ENCODE measurements at places on chromosomes 1 and 21.

GRCh38 chr1:204828352-204828850 is 42.3 kb upstream of the NFASC start:
- DNase-seq, result peak; percentile 23

GRCh38 chr1:61083013-61083806 is 849 bp downstream of the NFIA start:
- no peak for DNase-seq

DNA sequence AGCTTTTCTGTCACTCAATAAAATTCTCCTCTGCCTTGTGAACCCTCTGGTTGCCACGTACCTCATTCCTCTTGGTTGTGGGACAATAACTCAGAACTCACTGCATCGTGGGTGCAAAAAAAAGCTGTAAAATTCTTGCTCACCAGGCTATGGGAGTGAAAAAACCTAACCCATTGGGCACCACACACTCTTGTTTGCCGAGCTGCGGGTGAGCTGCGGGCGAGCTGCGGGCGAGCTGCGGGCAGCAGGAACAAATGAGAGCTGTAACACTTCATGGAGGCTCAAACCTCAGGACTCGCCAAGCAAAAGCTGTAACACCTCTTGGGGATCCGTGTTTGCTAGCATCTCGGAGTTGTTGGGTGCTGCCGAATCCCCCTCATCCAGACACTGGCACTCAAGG is 641.3 kb upstream of the CHRM3 start:
- no peak for DNase-seq

- DNase-seq, result no peak
Measured at GRCh38 chr1:226489718-226490425, 58.7 kb upstream of the STUM start.

GRCh38 chr1:226677027-226678020 is 61.8 kb downstream of the ITPKB start:
- DNase-seq, result peak; percentile 40

- no peak for DNase-seq
Measured at GRCh38 chr21:42027085-42027821, 17.1 kb upstream of the ZBTB21 start.

GRCh38 chr1:185846672-185847444 is 112.7 kb downstream of the HMCN1 start:
- DNase-seq, result no peak

DNA sequence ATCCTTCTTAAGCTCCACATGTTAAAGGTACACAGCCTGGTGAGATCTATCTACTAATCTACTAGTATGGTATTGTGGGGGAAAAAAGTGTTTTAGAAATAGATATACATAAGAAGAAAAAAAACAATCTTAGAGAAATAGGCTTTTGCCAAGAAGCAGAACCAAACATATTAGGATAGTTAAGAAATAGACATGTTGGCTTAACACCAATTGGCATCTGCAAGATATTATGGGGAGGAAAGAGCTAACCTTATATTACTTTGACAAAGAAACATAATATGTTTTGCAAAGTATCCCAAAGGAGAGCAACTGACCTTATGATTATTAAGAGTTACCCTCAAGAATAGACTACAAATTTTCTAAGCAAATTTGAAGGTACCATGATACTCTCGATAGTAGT is 202.9 kb downstream of the BRINP3 start:
- DNase-seq, result no peak

DNA sequence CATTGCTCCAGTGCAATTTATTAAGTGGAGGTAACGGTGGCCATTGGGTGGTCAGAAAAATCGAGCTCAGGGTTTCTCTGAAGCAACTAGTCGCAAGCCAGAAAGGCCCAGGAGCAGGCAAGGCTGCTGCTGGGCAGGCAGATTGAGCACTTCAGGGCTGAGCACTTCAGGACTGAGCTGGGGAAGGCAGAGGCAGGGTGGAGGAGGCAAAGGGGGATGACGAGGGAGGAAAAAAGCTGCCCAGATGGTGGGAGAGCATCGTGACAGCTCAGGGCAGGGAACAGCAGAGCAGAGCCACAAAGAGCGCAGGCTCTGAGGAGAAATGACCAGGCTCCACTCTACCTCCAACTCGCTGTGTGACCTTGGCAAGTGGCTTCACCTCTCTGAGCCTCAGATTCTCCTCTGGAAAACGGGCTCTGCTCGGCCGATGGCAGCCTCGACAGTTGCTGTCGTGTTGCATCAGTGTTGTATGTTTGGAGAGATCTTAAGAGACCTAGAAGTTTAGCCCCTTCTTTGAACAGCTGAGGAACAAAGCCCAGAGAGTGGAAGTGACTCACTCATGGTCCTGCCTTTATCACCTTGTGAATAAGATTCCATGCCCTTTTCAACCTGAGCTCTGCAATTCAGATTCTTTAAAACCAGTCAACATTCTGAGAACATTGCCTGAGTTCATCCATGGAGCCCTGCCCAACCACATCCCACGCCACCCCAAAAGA is 141.4 kb downstream of the SYF2 start:
- no peak for DNase-seq

GRCh38 chr1:200874694-200875093 is 1.9 kb downstream of the GPR25 start:
- no peak for DNase-seq

DNA sequence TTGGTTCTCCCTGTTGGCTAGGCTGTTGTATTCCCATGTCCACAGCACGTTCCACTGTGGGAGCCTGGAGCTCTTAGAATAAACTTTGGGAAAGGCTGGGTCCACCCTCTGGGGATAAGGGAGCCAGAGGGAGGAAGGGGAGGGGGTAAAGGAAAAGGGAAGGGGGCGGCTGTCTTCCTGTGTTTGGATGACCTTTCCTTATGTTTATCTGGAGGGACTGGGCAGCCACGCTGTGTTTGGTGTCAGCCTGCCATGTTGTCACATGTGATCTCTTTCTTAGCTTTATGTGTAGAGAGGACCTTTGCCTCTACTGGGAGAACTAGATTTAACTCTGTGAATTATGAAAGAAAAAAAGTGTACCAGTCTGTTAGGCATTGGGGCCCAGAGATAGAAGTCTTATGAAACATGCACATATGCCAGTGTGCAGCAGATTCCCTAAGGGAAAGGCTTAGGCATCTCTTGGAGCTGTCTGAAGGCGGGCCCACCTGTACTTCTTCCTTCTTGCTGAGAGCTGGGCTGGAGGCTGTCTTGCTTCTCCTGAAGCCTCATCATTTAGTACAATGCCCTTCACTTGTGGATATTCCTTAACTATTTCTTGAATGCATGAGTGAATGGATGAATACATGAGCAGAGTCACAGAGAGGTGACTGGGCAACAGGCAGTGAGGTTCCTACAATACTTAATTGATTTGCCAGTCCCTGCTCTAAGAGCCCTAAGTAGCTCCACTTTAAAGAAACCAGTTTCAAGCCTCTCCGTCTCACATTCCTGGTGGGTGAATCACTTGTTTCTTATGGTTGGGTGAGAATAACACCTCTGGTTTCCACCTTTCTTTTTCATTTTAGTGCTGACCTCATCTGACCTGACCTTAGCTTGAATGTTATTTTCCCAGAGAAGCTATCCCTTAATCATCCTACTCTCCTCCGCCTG is 62.5 kb upstream of the ARHGAP29 start:
- no peak for DNase-seq

GRCh38 chr1:58162952-58163550 is 383.5 kb downstream of the OMA1 start:
- DNase-seq, result peak; percentile 55

GRCh38 chr1:82197606-82198005 is 396.9 kb downstream of the ADGRL2 start:
- DNase-seq, result no peak

DNA sequence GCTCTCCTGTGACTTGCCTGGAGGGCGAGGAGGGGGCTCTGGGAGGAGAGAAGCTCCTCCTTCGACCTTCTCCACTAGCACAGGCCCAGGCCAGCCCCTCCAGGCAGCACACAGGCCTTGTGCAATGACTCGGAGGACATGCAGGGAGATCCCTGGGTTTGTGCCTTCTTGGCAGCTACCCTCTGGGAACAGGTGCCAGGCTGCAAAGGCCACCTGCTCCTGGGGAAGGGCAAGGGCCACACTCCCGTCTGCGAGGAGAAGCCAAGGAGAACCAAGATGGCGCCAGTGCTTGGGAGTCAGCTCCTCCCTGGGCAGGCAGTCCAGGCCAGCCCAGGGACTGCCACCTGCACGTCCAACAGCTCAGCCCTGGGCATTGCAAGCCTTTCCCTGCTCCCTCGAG is 15.3 kb downstream of the CASZ1 start:
- no peak for DNase-seq

DNA sequence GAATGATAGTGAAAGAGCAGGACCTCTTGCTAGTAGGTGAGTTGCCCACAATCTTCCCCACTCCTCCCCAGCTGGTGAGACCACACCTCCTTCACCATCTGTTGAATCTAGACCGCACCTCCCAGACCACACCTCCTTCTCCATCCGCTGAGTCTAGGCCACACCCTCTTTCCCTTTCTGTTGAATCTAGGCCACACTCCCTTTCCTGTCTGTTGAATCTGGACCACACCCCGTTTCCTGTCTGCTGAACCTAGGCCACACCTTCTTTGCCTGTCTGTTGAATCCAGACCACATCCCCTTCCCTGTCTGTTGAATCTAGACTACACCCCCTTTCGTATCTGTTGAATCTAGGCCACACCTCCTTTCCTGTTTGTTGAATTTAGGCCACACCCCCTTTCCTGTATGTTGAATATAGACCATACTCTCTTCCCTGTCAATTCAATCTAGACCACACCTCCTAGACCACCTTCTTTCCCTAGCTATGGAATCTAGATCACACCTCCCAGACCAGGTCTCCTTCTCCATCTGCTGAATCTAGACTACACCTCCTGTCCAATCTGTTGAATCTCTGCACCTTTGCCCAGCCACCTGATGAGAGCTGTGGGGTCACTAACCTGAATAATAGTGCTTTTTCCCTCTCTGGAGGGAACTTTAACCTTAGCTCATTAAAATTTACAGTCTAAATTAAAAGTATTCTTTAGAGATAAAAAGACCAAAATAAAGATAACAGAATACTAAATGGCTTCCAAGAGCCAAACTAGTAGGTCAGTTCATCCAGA is 116.3 kb downstream of the DAB1 start:
- no peak for DNase-seq

- no peak for DNase-seq
Measured at GRCh38 chr21:42026082-42026435, 15.9 kb upstream of the ZBTB21 start.

- DNase-seq, result no peak
Measured at GRCh38 chr1:174399211-174399610, 48.6 kb upstream of the GPR52 start.

GRCh38 chr1:175874081-175874480 is 130.7 kb upstream of the TNR start:
- DNase-seq, result no peak

DNA sequence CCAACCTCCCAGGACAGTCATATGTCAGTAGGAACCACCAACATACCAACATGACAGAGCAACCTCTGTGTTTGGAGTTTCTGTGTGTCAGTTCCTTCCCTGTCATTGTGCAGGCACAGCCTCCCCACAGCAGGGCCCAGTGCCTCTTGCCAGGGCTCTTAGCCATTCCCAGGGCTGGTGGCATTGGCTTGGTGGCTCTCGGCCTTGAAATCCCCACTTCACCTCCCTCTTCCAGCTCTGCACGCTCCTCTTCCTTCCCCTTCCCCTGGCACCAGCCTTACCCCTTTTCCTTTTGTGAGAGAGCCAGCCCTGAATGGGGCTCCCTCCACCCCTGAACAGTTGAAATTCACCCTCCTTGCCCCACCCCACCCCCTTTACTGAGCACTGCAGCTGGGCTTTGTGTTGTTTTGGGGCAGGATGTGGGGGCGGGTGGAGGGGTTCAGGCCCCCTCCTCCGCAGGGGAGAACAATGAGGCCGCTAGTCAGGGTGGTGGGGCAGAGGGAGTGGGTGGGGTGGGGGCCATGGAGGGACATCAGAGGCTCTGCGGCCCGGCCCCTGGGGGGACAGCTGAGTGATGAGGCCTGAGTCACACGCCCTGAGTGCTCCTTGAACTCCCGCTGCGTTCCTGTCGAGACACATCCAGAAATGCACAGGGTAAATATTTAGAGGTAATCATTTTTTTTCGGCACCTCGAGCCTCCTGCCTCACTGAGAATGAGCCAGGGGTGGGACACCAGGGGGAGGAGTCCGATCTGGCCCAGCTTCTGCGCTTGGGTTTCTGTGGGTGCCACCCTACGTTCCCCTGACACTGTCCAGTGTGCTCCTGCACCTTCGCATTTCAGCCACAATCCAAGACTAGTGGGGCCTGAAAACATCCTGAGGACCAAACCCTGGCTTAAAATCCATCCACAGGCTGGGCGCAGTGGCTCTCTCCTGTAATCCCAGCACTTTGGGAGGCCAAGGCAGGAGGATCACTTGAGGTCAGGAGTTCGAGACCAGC is 28.6 kb downstream of the LGR6 start:
- no peak for DNase-seq

DNA sequence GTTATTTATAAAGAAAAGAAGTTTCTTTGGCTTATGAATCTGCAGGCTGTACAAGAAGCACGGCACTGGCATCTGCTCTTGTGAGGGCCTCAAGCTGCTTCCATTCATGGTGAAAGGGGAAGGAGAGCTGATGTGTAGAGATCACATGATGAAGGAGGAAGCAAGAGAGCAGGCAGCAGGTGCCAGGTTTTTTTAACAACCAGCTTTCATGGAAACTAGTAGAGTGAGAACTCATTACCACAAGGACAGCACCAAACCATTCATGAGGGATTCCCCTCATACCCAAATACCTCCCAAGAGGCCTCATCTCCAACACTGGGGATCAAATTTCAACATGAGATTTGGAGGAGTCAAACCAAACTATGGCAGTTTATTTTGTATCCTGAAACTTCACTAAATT is 85.8 kb upstream of the CAMK1G start:
- DNase-seq, result no peak

GRCh38 chr1:109395602-109396512 is 1.9 kb downstream of the SORT1 start:
- peak; percentile 86 for DNase-seq

GRCh38 chr1:226128487-226129075 is 58.0 kb downstream of the ACBD3 start:
- DNase-seq, result no peak

DNA sequence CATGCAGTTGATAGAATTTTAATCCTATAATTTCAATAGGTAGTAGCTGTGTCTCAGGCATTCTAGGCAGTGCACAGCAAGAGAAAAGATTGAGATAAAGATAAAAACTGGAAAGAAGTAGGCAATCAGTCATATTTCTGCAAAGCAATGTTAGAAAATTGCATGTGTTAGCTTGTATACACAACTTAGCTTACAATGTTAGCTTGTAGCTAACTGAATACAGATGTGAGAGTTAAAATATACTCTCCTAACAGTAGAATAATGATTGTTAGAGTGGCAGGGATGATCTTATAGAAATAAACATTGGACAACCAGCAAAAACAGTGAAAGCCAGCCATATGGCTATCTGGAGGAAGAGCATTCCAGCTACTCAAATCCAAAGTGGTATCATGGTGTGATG is 29.0 kb downstream of the PTPRC start:
- no peak for DNase-seq

DNA sequence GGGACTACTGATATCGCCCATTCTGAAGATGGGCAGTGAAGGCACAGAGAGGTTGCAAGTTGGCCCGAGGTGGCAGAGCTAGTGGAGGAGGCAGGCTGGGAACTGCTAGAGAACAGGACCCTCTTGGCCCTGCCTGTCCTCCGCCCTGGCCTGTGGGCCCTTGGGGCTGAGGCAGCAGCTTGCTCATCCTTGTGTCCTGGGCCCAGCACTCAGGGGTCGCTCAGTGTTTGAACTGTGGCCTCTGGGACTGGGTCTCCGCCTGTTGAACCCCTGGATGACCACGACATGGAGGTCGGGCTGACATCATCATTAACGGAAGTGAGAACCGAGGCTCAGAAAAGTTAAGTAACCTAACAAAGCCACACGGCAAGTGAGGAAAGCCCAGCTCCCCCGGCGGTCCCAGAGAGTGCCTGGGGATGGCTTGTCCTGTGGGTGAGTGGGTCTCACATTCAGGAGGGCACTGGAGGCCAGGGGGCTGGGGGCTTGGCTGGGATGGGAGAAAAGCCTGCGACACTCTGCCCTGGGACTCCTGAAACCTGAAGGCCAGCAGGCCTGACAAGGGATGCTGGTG is 23.0 kb upstream of the DDOST start:
- peak; percentile 40 for DNase-seq
